ENCODE measurements at places on chromosomes 1 and 21.

DNA sequence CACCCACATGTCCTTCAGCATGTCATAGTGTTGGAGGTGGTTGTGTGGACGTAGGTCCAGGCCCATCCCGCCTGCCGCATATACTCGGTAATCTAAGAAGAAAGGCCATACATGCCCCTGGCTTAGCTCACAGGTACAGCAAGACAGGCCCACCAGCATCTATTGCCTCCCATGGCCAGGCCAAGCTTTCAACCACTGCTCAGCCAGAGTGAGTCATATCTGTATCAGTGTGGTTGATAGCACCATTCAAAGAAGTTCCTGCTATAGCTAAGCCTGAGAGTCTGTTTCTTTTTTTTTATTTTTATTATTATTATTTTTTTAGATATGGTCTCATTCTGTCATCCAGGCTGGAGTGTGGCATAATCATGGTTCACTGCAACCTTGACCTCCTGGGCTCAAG, 17.0 kb downstream of the KLHDC8A start:
- DNase-seq, result no peak

DNA sequence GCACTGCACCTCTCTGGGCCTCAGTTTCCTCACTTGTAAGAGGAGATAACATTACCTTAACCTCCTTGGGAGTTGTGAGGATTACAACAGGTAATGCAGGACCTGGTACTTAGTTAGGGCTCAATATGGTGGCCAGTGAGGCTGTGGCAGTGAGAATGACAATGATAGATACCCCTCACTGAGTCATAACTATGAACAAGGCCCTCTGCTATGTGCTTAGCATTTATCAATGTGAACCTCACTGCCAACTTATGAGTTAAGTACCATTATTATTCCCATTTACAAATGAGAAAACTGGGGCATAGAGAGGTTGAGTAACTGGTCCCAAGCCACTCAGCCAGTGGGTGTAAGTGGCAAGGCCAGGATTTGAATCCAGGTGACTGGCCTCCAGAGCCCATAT, 64.4 kb downstream of the HMGB4 start:
- DNase-seq, result no peak

GRCh38 chr1:41485605-41486004, 1.1 kb upstream of the EDN2 start:
- DNase-seq, result peak; percentile 94

GRCh38 chr21:29396951-29397455, 98.3 kb downstream of the BACH1 start:
- DNase-seq, result no peak

GRCh38 chr1:92159593-92159992, 58.1 kb upstream of the C1orf146 start:
- no peak for DNase-seq

Data from EL (cell line).